Jurkat, Clone E6-1 (cell line): ENCODE measurements at places on chromosomes 1 and 21.

- peak; percentile 99 for DNase-seq
Observed at GRCh38 chr1:70866542-70867264, 180.9 kb downstream of the PTGER3 start.

DNA sequence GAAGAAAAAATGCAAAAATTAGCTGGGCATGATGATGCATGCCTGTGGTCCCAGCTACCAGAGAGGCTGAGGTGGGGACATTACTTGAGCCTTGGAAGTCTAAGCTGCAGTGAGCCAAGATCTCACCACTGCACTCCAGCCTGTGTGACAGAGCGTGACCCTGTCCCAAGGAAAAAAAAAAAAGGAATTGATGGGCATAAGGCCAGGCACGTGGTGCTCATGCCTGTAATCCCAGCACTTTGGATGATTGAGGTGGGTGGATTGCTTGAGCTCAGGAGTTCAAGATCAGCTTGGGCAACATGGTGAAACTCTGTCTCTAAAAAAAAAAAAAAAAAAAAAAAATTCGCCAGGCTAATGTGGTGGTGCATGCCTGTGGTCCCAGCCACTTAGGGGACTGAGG, 55.8 kb upstream of the ATP2B4 start:
- no peak for DNase-seq

GRCh38 chr1:241250465-241250864, 106.5 kb downstream of the RGS7 start:
- DNase-seq = no peak

- no peak for DNase-seq
Observed at GRCh38 chr1:19317126-19317910, 5.2 kb downstream of the SLC66A1 start.

DNA sequence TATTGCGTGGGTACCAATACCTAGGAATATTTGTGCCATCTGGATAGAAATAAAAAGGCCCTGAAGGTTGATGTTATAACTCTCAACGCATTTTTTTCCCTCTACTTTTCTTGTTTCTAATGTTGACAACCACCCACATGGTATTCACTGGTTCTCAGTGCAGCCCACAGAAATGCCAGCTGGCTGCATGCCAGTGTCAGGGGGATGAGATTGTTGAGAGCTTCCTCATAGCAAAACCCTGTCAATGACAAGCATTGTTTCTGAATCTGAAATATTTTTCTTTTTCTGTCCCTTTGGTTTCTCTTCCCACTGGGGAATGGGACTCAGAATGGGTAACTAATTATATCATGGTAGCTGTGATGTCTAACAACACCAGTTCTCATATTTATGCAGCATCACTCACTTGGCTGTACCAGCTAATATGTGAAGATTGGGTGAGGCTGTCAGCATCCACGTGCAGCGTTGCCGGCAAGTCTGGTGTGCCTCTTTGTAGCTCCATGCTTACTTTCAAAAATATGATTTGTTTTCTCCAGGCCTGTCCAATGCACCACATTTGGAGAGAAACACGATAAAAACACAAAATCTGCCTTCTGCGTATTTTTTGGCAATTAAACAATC, 284.6 kb downstream of the PTBP2 start:
- no peak for DNase-seq

- DNase-seq = no peak
Observed at GRCh38 chr21:31830701-31831100, 42.1 kb upstream of the HUNK start.

GRCh38 chr21:43623588-43623987, 35.7 kb downstream of the HSF2BP start:
- no peak for DNase-seq

DNA sequence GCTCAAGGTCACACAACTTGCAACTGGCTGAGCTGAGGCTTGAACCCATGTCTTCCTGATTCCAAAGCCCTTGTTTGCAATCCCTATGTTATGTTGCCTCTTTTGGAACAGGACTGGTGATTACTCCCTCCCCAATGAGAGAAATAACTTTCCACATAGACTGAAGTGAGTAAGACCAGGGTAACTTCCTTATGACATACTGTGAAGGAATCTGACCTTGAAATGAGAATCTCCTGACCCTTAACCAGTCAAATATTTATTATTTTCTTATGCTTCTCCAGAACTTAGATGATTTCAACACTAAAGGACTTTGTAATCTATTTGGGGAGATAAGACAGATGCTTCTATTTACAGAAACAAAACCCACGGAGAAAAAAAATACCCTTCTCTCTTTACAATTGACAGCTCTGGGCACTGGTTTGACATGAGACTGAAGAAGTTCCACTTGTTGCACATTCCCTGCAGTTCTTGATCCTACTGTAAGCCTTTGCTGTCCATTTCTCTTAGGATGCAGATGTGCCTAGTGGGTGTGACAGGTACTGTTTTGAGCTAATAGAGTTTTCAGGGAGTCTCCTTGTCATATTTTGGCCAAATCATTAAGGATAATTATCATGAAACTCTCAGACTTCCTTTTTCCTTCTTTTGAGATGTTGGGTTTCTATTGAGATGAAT, 3.9 kb upstream of the RPTN start:
- DNase-seq = no peak

DNA sequence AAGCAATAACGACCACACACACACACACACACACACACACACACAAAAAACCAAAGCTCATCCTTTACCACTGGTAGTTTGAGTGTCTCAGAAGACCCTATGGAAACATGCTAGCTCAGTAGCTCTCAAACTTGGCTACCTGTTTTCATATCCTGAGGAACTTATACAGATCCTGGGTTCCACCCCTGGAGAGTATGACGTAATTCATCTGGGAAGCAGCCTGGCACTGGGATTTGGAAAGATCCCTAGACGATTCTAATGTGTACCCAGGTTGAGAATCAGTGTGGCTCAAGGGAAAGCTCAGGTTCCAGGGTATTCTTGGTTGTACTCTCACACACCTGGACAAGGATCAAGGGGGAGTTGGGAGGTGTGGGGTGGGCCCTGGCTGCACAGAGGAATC, 85.9 kb downstream of the SELENOF start:
- DNase-seq = no peak

GRCh38 chr1:220717800-220718640, 27.9 kb downstream of the C1orf115 start:
- DNase-seq = no peak
